ENCODE measurements at places on chromosomes 2 and 18. TPM values are rescaled to one million over a fixed set of nuclear protein-coding genes. Genes with fewer than 3 reads are reported as not detected.

The TDRD15 gene
- not detected for total RNA-seq

GRCh38 chr2:43174368-43174916 lies 52.0 kb downstream of the ZFP36L2 start:
- peak; percentile 23 for DNase-seq
- peaks cover 25% of the 10 kb centered on the region for H3K4me1 ChIP-seq
- no peak overlapping the region for H3K27ac ChIP-seq
- no peaks in the 10 kb centered on the region for H3K36me3 ChIP-seq
- no peak overlapping the region for H3K4me3 ChIP-seq

GRCh38 chr18:52903857-52904256 lies 563.9 kb downstream of the DCC start:
- peak; percentile 77 for DNase-seq
- no peak overlapping the region for H3K27ac ChIP-seq
- H3K4me3 ChIP-seq: no peak overlapping the region
- H3K4me1 ChIP-seq: no peaks in the 10 kb centered on the region
- H3K27me3 ChIP-seq: no peaks in the 10 kb centered on the region
- no peaks in the 10 kb centered on the region for H3K36me3 ChIP-seq

DNA sequence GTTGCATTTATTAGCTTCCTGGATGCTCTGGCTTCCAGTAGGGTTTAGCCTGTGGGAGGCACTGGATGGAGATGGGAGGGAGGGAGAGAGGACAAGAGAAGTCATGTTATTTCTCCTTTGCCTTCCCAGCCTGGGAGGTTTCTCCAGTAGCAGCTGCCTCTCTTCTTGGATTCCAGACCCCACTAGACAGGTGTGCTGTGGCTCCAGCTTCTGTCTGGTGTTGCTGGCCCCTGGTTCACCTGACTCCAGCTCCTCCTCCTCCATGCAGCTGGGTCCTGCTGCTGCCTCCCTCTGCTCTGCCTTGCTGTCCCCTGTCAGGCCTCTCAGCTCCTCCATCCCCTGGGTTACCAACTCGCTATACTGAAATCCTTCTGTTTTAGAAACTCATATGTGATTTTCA lies 188.9 kb upstream of the TNP1 start:
- H3K27ac ChIP-seq: no peak overlapping the region
- no peaks in the 10 kb centered on the region for H3K27me3 ChIP-seq
- DNase-seq: no peak
- peaks cover 5% of the 10 kb centered on the region for H3K4me1 ChIP-seq
- no peaks in the 10 kb centered on the region for H3K36me3 ChIP-seq
- no peak overlapping the region for H3K4me3 ChIP-seq

DNA sequence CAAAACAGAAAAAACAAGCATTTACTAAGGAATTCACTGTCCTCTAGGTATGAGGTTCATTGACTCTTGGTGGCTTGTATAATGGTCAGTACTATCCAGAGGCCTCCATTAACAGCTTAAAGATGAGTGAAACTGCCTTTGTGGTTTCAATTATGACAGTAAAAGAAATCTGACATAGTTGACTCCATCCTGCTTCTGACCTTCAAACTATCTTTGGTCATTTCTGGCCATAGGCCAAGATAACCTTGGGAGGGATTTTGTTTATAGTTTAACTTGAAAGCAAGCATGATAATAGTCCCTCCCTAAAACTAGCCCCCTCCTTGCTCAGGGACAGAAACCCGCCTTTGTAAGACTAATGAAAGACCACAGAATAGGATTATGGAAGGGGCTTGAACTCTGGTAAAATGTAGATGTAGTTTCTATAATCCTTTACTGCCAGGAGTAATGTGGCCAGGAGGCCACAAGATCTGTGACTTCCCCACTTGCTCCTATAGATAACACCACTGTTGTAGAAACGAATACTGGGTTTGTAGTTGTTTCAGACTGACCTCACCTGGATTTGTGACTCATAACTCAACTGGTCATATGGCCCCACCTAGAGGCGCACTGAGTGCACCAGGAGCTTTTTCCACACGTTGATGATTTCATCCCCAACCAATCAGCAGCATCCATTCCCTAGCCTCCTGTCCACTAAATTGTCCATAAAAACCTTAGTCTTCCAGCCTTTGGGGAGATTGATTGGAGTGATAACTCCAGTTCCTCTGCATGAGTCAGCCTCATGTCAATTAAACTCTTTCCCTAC lies 8.6 kb upstream of the PLEKHM3 start:
- H3K4me3 ChIP-seq: no peak overlapping the region
- no peaks in the 10 kb centered on the region for H3K27me3 ChIP-seq
- H3K27ac ChIP-seq: no peak overlapping the region
- H3K4me1 ChIP-seq: peaks cover 4% of the 10 kb centered on the region

DNA sequence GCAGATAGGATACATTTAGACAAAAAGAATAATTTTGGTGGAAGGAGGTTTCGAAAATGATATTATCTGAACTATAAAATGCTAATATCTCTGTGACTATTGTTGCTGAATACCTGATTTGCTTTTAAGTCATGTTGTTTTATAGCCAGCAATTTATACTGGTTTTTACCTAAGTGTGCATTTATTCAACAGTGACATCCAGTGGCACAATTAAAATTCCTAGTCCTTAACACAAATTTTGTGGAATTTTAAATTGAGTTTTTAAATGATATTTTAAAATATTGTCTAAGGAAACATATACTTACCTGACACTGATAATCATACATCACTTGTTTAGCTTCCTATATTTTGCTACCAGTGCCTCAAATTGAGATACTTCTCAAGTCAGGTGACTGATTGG lies 144.8 kb downstream of the ARHGAP28 start:
- H3K4me3 ChIP-seq: no peak overlapping the region
- H3K36me3 ChIP-seq: peaks cover 6% of the 10 kb centered on the region
- no peak overlapping the region for H3K27ac ChIP-seq
- peak; percentile 29 for DNase-seq
- H3K4me1 ChIP-seq: no peaks in the 10 kb centered on the region
- no peaks in the 10 kb centered on the region for H3K27me3 ChIP-seq

- H3K4me1 ChIP-seq: peaks cover 17% of the 10 kb centered on the region
- H3K4me3 ChIP-seq: peak overlapping the region; percentile 93
- H3K36me3 ChIP-seq: no peaks in the 10 kb centered on the region
- no peaks in the 10 kb centered on the region for H3K27me3 ChIP-seq
- peak overlapping the region; percentile 90 for H3K27ac ChIP-seq
Observed at GRCh38 chr2:213152065-213152794, 818 bp upstream of the IKZF2 start.

DNA sequence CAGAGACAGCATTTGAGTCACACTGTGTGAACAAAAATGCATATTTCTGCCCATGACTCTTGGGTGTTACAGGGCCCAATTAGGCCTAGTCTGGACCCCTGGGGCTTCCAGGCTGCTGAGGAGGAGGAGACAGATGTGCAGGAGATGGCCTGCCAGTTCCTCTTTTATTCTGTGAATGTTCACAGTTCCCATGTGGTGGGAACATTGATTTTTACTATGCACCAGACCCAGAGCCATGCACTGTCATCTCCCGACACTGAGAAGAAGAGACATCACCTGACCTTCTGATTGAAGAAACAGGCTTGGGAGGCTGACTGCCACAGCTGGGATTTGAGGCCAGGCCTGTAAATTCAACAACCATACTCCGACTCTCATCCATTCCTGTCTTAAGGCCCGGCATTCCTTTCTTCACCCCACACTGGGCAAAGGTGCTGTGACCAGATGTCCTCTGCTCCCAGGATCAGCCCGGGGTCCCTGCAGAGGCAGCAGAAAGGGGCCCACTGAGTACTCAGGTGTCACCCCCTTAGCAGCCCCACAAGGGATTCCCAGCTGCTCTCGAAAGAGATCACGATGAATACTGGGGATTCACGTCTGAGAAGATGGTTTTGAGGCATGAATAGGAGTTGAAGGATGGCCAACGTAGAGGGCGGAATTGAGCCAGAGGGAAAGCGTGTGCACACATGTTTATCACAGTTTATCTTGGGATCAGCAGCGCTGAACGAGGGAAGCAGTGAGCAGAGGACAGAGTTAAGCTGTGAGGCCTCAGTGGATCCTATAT lies 3.6 kb upstream of the TFCP2L1 start:
- peaks cover 38% of the 10 kb centered on the region for H3K27me3 ChIP-seq
- no peak overlapping the region for H3K27ac ChIP-seq
- no peaks in the 10 kb centered on the region for H3K4me1 ChIP-seq
- DNase-seq: no peak

The STAT4 gene
- 0.32 TPM for total RNA-seq

The B4GALT6 gene
- total RNA-seq: 5.5 TPM

The SLC25A52 gene
- not detected for total RNA-seq

- H3K36me3 ChIP-seq: peaks cover 3% of the 10 kb centered on the region
- H3K4me3 ChIP-seq: peak overlapping the region; percentile 60
- peaks cover 13% of the 10 kb centered on the region for H3K4me1 ChIP-seq
- peak; percentile 2 for DNase-seq
- peak overlapping the region; percentile 89 for H3K27ac ChIP-seq
Observed at GRCh38 chr2:218569661-218570500, 1.2 kb downstream of the CNOT9 start.

The SH3YL1 gene
- total RNA-seq: 18.2 TPM

Measured in cardiac muscle cell (in vitro differentiated cells and primary cell).